ENCODE measurements at places on chromosomes 6 and 20. TPM values are rescaled to one million over a fixed set of nuclear protein-coding genes. Genes with fewer than 3 reads are reported as not detected.

DNA sequence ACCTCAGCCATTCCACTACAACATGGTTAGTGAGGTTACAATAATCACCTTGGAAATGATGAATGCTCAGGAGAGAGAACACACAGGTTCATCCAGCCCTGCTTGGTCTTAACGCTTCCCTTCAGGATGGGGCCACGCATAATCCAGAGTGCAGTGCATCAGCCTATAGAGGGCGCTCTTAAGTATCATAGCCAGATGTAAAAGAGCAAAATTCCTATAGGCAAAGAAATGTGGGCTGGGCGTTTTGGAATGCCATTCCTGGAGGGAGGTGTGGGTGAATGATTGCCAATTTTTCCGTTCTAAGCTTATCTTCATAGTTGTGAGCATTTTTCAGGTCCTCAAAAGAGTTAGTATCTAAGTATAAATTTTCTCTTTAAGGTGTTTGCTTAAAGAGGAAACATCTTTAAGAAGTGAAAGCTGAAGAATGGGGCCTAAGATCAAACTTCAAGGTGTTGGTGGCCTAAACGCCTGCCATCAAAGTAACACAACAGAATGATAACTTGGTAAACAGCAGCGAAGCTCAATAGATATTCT is 1.8 kb downstream of the RIPOR2 start:
- DNase-seq: no peak

GRCh38 chr20:24993337-24994185 is 1.0 kb upstream of the APMAP start:
- no peak for DNase-seq

- DNase-seq: no peak
Observed at GRCh38 chr6:166466178-166467122, 83.7 kb upstream of the MPC1 start.

DNA sequence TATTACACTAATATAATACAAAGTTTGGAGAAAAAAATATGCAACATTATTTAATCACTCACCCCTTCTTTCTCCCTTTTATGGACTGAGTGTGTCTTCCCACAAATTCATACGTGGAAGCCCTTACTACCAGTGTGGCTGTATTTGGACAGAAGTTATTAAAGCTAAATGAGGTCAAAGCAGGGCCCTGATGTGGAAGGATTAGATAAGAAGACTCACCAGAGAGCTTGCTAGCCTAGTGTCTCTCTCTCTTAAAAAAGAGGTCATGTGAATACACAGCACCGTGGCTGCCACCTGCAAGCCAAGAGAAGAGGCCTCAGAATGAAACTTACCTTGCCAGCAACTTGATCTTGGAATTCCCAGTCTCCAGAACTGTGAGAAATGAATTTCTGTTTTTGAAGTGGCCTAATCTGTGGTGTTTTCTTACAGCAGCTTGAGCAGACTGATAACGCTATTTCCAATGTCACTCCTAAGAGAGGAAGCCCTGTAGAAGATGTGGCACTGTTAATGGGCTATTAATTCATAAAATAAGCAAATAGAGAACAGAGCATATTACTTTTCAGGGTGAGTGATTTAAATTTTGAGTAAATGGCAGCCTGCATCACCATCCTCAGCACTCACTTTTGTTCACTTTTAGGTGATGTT is 233.4 kb downstream of the TBC1D7 start:
- no peak for DNase-seq

- peak; percentile 20 for DNase-seq
Observed at GRCh38 chr20:49186535-49187329, 1.4 kb downstream of the STAU1 start.

DNA sequence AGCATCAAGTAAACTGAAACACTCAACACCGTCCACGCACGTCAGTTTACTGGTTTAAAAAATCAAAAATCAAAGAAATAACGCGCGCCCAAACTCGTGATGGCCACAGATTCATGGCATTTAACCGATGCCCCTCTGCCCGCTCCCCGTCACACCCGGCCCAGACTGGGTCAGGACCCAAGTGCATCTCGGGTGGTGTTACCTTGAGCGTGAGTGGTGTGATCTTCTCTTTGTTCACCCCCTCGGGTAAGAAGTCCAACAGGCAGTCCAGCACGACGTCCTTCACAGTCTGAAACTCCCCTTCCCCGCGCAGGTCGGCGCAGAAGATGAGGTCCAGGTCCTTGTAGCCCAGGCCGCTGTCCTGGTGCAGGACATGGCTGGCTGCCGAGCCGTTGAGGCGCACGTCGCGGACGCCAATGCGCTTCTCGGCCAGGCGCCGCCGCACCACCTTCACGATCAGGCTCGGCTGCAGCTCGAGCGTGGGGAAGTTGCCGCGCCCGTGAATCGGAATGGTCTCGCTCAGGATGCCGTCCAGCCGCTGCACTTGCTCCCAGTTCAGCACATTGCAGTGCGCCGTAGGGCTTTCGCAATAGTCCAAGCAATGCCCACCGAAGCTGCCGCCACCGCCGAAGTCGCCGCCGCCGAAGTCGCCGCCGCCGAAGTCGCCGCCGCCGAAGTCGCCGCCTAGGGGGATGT is 945 bp downstream of the TENT5A start:
- peak; percentile 63 for DNase-seq

MLN gene
- not detected for total RNA-seq

GRCh38 chr6:124223611-124224345 is 420.1 kb downstream of the NKAIN2 start:
- DNase-seq: no peak

BPI gene
- total RNA-seq: not detected

DNA sequence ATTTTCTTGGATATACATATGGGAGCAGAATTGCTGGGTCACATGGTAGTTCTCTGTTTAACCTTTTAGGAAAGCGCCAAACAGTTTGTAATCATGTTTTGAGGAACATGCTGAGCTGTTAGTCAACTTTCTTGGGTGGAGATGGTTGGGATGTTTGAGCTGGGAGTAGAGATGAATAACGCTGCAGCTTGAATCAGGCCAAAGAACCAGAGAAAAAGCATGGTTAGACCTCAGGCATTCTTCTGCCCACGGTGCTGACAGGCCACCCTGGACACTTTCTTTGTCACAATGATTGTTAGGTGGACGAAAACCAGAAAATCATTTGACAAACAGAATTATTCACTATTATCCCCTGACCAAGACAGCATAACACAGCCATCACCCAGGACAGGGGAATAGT is 66.8 kb downstream of the PRDM1 start:
- no peak for DNase-seq

ZBTB12 gene
- total RNA-seq: 0.26 TPM

- no peak for DNase-seq
Observed at GRCh38 chr6:71489736-71490135, 201.1 kb downstream of the OGFRL1 start.

GRCh38 chr20:41165001-41165882 is 27.9 kb downstream of the PLCG1 start:
- peak; percentile 7 for DNase-seq

TRIM31 gene
- total RNA-seq: not detected

- DNase-seq: no peak
Observed at GRCh38 chr6:5095236-5095635, 10.1 kb downstream of the PPP1R3G start.

- no peak for DNase-seq
Observed at GRCh38 chr6:166757232-166758135, 130.4 kb upstream of the RPS6KA2 start.

GRM1 gene
- total RNA-seq: 0.04 TPM

DEFB124 gene
- not detected for total RNA-seq

- DNase-seq: no peak
Observed at GRCh38 chr6:79833964-79834284, 113.4 kb downstream of the ELOVL4 start.

DNA sequence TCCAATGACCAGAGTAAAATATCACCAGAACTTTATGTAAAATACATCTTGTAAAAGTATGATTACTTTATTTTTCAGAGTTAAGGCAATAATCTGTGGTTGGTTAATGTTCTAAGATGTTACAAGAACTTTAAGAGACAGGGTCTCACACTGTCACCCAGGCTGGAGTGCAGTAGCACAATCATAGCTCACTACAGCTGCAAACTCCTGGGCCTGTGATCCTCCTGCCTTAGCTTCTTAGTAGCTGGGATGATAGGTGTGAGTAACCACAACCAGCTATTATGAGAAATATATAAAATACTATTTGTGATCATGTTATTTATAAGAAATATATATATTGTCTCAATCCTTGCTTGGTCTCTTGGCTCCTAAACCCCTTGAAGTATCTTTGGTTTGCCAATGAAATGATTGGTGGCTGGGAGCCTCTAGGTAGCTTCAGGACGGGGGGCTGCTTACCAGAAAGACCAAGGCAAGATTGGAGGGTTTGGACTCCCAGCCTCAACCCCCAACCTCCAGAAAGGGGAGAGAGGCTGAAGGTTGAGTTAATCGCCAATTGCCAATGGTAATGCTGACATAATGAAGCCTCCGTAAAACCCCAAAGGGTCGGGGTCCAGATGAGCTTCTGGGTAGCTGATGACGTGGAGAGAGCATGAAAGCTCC is 15.4 kb downstream of the SOD2 start:
- DNase-seq: no peak
